ENCODE measurements at places on chromosomes 2 and 18.

DNA sequence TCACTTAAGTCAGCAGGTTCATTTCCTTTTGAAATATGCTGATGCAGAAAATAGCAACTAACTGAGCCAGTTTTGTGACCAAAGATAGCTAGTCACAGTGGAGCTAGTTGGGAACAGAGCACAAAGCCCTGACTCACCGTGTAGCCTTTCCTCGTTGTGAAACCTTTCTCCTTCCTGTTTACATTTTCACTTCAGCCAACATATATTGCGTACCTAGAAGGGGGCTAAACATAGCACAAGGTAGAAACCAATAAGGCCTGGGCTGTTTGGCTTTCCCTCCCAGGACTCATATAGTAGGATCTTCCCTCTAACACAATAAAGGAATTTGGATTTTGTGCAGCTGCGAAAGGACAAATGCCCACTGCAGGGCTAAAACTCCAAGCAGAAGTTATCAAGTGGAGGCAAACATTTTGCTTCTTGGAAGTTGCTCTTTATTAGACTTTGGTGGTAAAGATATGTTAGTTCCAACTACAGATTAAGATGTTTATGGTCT is 24.5 kb upstream of the LPIN2 start:
- DNase-seq, result peak; percentile 54

GRCh38 chr2:106931717-106932335 is 45.9 kb upstream of the ST6GAL2 start:
- DNase-seq, result no peak

DNA sequence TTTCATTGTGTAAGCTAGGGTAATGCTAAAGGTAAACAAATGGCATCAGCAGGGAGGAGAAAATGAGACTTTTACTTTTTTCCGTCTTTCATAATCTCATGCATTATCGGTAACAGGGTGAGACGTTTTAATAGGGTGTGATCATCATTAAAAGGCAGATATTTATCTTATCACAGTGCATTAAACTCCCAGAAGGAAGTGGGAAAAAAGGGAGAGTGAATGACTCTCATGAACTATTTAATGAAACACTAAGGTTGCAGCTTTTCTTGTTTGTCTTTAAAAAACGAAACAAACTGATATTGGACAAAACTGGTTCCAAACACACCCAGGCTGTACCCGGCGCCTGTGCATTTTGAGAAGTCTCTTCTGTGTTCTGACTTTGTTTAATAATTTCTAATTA is 1936.8 kb upstream of the PIK3C3 start:
- DNase-seq, result no peak

GRCh38 chr2:10439185-10439879 is 8.8 kb downstream of the ODC1 start:
- no peak for DNase-seq

DNA sequence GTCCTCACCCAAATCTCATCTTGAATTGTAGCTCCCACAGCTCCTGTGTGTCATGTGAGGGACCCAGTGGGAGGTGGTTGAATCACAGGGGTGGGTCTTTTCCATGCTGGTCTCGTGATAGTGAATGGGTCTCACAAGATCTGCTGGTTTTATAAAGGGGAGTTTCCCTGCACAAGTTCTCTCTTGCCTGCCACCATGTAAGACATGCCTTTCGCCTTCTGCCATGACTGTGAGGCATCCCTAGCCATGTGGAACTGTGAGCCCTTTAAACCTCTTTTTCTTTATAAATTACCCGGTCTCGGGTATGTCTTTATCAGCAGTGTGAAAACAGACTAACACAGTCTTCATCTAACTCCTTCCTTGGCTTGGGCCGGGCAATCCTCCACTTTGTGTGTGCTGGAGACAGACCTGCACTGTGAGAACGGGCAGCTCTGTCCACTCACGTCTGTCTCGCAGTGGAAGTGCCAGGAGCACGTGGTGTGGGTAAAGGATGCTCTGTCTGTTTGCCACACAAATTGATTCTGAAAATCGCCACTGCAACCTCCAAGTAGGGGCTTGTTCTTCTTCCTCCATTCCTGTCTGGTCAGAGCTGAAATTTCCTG is 47.6 kb upstream of the OTOS start:
- DNase-seq, result no peak

DNA sequence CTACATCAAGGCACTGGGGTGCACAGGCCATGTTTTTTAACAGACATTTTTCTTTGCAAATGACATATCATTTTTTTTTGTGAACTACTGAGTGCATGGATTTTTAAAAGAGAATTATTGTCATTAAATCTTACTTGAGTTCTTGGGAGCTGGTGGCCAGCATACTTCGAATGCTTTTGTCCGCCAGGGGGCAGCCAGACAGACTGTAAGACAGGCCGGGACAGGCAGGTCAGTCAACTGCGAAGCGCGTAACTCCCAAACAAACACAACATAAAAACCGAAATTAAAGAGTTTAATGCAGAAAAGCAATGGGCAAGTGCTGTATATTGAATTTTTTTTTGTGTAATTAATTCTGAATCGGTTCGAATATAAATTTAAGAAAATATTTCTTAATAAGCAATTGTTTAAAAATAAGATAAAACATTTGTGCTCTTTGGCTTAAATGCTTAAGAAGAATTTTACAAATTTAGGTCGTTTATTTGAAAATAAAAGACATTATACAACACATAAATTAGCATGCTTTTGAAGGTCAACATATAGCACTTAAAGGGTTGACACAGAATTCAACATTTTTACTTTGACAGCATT is 142.2 kb upstream of the PXDN start:
- DNase-seq, result peak; percentile 44

- no peak for DNase-seq
Measured at GRCh38 chr2:203909261-203909967, 27.1 kb upstream of the ICOS start.

GRCh38 chr18:79917853-79918614 is 33.4 kb downstream of the SLC66A2 start:
- no peak for DNase-seq

DNA sequence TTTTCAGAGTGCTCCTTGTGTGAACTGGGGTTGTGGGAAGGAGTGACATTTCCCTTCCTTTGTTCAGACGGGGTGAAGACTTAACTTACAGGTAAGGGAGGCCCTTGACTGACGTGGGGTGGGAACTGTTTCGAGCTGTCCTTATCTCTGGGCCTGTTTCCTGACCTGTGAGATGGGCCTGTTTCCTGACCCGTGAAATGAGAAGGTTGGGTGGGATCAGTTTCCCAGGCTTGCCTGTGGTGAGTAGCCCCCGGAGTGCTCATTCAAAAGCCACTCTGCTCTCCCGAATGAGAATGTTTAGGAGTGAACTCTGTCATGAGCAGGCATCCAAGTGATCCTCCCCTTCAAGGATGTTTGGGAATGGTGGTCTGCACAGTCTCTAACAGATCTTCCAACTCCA is 4.1 kb upstream of the LYPD6B start:
- DNase-seq, result no peak

DNA sequence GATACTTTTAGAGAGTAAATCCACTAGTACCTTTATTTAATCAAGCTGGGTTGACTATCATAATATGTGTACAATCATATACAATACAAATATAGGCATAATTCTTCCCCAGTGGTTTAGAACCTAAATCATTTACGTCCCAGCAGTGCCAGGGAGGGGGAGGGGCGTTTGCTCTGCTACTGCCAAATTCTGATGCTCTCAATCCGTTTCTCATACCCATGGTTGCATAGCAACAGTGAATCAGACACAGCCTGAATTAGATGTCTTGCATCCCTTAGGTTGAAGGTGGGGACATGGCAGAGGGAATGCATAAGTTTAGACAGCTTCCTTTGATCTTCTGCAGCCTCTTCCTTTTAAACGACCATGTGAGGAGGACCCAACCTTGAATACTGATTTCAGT is 135.4 kb downstream of the ABCA12 start:
- DNase-seq, result no peak

- DNase-seq, result peak; percentile 56
Measured at GRCh38 chr2:229921101-229921891, 513 bp downstream of the TRIP12 start.

GRCh38 chr18:54392543-54393023 is 34.9 kb downstream of the C18orf54 start:
- no peak for DNase-seq

DNA sequence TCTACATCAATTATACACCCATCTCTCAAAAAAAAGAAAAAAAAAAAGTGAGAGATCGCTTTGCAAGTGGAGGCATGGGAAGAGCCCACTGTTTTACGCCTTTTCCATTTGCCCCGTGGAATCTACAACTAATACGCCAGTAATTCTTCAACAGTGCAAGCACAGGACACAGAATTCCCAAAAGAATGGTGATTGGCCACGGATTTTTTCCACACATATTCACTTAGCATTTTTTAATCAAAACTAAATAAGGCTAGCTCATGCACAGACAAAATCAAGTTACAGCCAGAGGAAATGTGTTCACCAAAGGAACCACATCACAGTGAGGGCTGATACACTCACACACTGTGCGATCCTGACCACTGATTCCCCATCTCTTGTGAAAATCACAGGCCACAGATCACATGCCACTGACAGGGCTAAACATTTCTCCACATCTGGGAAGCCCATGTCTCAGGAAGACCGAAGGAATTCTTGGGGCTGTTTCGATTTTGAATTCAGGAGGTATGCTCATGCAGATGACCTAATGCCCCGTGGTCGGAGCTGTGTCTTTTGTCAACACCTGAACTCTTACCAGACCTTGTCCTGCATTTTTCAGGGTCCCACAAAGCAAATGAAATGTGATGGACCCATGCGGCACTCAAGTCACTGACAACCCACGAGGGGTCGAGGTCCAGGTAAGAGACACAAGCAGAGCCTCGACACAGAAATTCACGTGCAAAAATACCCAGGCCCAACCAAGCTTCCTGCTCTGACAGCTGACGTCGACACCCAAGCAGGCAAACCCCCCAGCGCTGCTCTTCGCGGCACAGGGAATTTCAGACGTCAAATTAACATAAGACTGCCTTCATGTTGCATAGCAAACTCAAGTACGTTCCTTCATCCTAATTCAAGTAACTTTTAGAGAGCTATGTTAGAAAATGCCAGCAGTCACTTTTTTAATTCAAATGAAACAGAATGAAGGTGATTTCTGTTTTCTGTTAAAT is 69.6 kb downstream of the ZNF516 start:
- DNase-seq, result no peak

DNA sequence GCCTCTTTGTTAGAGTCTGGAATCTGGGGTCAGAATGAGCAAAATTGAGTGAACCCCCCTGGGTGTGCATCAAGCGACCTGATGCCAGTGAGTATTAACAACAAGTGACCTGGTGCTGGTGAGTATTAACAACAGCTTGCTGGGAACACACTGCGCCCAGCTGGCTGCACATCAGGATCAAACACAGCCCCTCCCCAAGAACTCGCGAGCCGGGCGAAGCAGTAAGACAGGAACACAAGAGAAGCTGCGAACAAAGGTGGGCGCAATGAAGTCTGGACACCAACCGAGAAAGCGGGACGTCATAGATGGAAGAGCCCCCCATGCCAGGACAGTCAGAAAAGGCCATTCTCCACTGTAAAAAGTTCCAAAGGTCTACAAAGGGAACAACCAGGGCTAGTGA is 34.3 kb downstream of the CRACDL start:
- no peak for DNase-seq

All from GM12891 (cell line).